Activated T-cell treated with anti-CD3 and anti-CD28 coated beads for 24 hours (primary cell): ENCODE measurements at places on chromosomes 4 and X.

- DNase-seq = no peak
These were observed 7.5 kb downstream of the PLA2G12A start for GRCh38 chr4:109722357-109722756.

DNA sequence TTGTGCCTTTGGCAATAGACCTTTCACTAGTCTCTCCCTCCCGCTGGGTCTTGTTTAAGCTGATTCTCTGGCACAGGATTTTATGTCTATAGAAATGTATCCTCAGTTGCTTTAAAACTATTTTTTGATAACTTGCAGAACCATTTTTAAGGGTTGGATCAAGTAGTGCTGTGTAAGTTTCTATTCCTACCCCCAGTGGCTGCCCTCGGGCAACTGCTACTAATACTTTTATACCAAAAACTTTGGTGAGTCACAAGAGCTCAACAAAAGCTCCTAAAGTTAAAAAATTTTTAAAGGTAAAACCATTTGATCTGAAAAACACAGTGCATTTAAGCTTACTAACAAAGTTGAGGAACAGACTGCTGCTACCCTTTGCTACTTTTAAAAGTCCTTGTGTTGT, 1460.6 kb upstream of the PCDH7 start:
- DNase-seq = no peak

- DNase-seq = no peak
These were observed 368.6 kb upstream of the TENM3 start for GRCh38 chr4:181874602-181875001.

- DNase-seq = no peak
These were observed 68.0 kb downstream of the ATOH1 start for GRCh38 chr4:93896516-93896915.

- no peak for DNase-seq
These were observed 6.6 kb downstream of the IBSP start for GRCh38 chr4:87805971-87806370.

- no peak for DNase-seq
These were observed 205.5 kb upstream of the MBNL3 start for GRCh38 chrX:132694382-132694781.

DNA sequence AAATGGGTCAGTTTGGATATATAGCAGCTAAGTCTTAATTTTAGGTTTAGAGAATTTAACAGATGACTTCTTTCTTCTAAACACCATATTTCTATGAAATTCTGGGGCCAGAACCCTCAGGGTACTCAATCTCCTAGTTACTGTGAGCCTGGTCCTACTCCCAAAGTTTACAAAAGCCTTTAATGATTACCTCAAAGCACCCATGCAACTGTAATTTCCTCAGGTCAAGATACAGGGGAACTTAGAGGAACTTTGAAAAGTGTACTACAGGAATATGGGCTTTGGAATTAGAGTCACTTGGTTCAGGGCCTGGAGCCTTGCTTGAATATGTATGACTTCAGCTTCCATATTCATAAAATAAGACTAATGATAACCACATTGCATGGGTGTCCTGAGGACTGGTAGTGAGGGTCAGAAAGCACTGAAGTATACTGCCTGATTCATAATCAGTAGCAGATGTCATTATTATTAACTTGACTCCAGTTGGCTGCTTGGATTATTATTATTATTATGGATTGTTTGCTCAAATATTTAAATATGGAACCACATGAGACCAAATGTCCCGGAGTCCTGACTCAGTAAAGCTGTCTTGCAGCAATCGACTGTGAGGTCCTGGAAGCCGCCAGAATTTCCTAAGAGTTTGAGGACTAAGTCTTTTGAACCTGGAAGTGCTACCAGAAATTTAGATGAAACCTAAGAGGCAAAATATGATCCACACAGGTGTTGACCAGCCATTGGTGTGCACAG, 2.0 kb upstream of the ADH7 start:
- no peak for DNase-seq

DNA sequence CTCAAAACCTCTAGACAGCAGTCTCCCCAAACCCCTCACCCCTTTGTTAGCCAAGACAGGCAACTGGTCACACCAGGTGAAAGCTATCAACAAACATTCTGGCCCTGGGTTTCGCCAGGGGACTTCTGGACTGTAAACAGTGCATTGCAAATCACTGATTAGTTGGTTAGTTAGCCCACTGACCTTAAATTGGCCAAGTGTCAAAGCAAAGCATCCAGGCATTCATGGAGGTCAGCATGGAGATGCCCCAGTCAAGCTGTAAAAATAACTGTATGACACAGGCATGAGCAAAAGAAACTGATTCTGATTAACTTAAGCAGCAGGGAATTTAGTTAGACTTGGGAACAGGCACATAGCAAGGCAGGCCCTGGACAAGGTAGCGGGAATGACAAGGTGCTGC, 156.0 kb upstream of the TTC29 start:
- DNase-seq = no peak

GRCh38 chr4:81164623-81165416, 50.2 kb downstream of the PRKG2 start:
- DNase-seq = peak; percentile 7

- no peak for DNase-seq
These were observed 413.8 kb downstream of the RAPGEF2 start for GRCh38 chr4:159516556-159517140.

GRCh38 chr4:102400898-102401297, 55.6 kb upstream of the SLC39A8 start:
- no peak for DNase-seq

DNA sequence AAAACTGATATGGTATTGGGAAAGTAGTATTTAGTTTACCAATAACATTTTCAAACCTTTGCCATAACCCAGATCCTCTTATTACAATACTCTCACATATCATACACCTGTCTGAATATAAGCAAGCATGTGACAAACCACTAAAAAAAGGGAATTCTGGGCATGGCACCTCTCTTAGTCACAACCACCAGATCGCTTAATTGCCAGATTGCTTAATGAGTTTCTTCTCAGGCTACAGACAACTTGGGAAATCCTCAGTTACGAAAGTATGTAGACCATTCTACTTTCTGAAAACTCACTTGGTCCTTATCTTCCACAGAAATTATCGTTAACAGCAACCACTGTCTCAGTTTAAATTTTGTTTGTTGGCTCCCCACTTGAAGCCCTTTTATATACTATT, 2.1 kb downstream of the NAF1 start:
- DNase-seq = no peak

DNA sequence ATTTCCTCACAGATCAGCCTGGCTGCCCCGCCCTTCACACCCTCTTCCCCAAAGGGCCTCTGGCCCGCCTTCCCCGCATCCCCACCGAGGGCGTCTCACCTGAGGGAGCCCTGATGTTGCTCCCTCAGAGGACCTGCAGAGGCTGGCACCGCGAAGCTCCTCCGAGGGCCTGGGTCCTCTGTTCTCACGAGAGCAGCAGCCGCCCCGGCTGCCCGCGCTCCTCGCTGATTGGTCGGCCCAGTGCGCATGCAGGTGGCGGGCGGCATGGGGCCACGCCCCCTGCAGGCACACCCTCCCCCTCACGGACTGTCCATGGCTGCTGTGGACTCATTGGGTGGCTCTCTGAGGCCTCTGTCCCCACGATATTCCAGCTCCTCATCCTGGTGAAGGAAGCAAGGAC, at the start of gene FAM9C:
FAM9C (minus strand) TSS at position 180 of the 400 bp plus-strand sequence. CDS start 831 bp downstream, outside the sequence.
- no peak for DNase-seq

DNA sequence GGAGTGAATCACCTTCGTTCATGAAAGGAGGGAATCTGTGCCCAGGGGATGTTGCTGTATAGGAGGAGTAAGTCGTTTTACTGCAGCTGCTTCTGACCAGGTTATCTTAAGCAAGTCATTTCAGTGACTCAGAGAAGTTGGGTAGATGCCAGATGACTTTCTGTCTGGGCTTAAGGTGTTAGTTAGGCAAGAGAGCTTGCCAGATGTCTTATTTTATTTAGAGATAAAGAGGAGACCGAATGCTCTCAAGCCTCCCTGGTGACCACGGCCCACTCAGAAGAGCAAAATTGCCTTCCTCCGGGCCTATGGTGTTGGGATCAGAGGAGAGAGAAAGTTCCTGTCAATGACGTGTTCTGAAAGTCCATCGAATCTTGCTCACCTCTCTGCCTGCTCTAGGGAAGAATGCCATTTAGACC, 16.3 kb upstream of the ZNF827 start:
- no peak for DNase-seq

GRCh38 chrX:74318672-74319071, 14.7 kb downstream of the ZCCHC13 start:
- DNase-seq = no peak

GRCh38 chrX:134388161-134389109, 71.5 kb upstream of the HPRT1 start:
- DNase-seq = no peak

DNA sequence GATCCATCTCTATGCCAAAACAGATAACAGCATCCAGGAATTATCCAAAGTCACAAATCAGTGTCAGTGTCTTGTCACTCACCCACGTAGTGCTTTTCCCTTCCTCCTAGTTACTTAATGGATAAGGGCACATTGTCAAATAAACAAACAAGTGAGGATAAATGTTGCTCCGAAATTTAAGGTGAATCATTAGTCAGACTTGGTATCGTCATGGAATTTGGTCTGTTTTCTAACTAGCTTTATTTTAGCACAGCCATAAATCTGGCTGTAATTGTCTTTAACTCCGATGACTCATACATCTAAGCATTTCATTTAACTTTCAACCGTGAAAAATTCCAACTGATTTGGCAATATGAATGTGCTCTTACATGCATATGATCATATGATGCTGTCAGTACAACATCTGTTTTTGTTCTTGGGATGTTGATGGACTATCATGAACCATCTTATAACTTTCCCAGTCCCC, 83.3 kb downstream of the SNCA start:
- no peak for DNase-seq

DNA sequence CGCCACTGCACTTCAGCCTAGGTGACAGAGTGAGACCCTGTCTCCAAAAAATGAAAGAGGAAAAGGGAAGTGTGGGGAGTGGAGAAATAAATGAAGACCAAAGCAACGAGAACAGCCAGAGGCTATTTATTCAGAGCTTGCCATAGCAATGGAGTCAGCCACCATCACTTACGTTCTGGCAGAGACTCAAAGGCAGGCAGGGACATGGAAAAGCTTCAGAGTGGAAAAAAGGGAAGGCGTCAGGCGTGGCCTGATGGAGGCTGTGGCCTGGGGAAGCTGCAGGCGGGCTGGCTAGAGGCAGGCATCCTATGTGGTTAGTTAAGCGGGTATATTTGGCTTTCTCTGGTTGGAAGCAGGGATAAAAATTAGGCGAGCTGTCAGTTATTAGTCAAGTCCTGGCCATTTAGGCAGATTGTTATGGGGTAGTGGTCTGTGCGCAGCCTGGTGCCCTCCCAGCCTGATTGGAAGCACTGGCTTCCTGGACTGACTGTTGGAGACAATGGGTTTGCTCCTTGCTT, 73.3 kb downstream of the DCTD start:
- no peak for DNase-seq

GRCh38 chrX:1417921-1418771, 26.2 kb upstream of the SLC25A6 start:
- DNase-seq = no peak

- no peak for DNase-seq
These were observed 143.0 kb upstream of the FAM241A start for GRCh38 chr4:112002248-112002661.

DNA sequence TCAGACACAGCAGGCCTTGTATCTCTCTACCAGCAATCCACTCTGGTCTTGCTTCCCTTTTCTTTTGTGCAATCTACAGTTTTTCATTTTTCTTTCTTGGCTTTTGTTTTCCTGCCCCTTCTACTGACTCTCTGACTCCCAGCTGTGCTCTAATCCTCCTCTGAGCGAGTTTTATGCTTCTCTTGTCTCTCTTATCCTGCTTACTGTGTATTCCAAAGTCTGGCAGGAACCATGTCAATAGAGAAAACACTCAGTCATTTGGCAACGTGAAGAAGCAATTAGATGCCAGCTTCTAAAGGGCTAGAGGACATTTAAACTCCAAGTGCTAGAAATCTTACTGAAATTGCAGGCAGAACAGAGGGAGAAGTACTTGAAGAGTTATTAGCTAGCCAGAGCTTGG, 984.6 kb upstream of the TENM3 start:
- DNase-seq = no peak

- DNase-seq = no peak
These were observed 119.7 kb upstream of the CXorf51A start for GRCh38 chrX:146934256-146934655.

DNA sequence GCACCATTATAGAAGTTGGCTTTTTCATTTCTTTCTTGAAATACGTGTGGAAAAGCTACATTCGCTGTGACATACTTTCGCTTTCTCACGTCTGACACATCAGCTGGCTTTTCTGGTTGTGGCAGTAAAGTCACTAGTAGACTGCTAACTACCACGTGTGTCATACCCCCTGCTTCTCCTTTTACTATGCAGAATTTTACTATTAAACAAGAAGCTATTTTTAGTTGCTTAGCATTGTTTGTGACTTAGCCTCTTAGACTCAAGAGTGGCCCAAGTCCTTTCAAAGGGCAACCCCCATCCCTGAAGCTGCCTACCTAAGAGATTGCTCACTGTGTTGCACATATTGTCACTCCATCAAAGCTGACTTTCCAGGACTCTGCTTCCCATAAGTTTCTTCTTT, 2.1 kb upstream of the IL2 start:
- DNase-seq = peak; percentile 41

DNA sequence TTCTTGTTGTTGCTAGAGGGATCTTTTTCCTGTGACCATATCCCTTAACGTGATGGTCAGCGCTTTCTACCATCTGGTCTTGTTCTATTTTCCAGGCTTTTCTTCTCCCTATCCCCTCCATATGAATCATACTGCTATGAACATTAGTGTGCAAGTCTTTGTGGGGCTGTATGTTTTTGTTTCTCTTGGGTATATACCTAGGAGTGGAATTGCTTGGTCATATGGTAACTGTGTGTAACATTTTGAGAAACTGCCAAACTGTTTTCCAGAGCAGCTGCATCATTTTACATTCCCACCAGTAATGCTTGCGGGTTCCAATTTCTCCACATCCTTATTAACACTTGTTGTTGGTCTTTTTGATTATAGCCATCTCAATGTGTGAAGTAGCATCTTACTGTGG, 121.4 kb downstream of the SPRY1 start:
- no peak for DNase-seq

- no peak for DNase-seq
These were observed 195.4 kb upstream of the PGRMC2 start for GRCh38 chr4:128483041-128483440.

DNA sequence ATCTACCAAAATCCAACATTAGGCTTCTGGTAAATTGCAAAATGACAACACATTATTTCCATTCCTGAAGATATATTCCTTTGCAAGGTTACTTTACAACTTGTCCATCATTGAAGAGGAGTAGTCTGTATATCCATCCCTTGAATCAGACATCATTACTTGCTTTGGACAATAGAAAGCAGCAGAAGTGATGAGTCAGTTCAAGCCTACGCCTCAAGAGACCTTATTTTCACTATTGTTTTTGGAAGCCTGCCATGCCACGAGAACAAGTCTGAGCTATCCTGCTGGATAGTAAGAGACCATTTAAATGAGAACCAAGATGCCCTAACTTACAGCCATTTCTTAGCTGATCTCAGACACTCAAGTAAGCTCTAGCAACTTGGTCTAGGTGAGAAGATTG, 246.0 kb upstream of the HHIP start:
- no peak for DNase-seq

DNA sequence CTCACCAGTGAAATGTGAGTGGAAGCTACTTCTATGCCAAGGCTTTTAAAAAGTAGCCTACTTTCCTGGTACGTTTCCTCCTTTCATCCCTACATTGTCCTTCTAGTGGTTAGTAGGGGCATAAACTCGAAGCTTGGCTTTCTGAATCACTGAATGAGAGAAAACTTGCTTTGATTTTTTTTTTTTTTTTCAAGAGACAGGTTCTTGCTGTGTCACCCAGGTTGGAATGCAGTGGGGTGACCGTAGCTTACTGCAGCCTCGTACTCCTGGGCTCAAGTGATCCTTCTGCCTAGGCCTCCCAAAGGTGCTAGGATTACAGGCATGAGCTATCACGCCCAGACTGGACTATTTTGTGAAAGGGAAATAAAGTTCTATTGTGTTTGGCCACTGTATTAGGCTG, 89.1 kb upstream of the IGFBP7 start:
- no peak for DNase-seq
